ENCODE measurements at places on chromosomes 7 and 10.

GRCh38 chr7:90345595-90346335, 751 bp upstream of the GTPBP10 start:
- DNase-seq = peak; percentile 57

DNA sequence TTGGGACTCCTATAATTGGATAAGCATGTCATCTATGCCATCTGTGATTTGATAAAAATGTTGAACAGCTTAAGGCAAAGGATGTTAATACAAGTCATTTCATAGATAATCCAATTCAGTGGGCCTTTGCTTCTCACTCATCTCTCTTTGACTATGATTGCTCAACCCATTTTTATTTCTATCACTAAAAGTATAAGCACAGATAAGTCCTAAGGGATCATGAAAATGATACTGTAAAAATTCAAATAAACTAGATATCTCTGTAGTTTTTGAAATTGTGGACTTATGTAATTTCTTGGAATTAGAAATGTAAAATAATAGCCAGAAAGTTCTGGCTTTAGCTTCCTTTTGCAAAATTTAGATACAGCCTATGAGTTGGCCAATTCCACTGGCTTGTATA, 440.3 kb downstream of the POM121L12 start:
- no peak for DNase-seq

- no peak for DNase-seq
Observed at GRCh38 chr10:46550076-46550790, 6.2 kb downstream of the GPRIN2 start.

- DNase-seq = no peak
Observed at GRCh38 chr7:132351954-132352499, 224.2 kb downstream of the PLXNA4 start.

GRCh38 chr7:112985377-112985987, 101.1 kb downstream of the GPR85 start:
- no peak for DNase-seq

GRCh38 chr7:32385316-32385956, 104.7 kb downstream of the LSM5 start:
- DNase-seq = no peak

DNA sequence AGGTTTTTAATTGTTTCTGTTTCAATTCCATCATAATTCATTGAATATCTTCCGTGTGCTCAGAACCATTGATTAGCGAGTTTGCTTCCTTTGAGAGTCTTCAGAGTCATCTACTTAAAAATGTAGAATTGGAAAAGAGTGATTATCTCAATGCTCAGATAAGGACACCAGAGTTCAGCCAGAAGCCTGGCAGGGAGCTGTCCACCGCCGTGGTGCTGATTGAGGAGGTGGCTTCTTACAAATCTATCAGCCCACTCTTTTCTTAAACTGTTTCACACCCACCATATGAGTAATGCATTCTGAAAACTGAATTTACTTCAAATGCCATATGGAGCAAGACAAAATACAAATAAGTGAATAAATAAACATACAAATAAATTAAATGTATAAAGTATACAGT, 79.3 kb downstream of the INSYN2A start:
- no peak for DNase-seq

GRCh38 chr10:131816941-131817700, 83.7 kb upstream of the PPP2R2D start:
- DNase-seq = no peak

GRCh38 chr7:157538321-157538720, 201.5 kb downstream of the DNAJB6 start:
- no peak for DNase-seq

- DNase-seq = no peak
Observed at GRCh38 chr7:23873306-23873705, 163.3 kb downstream of the STK31 start.

- DNase-seq = peak; percentile 30
Observed at GRCh38 chr10:27153845-27154193, 365 bp downstream of the YME1L1 start.

DNA sequence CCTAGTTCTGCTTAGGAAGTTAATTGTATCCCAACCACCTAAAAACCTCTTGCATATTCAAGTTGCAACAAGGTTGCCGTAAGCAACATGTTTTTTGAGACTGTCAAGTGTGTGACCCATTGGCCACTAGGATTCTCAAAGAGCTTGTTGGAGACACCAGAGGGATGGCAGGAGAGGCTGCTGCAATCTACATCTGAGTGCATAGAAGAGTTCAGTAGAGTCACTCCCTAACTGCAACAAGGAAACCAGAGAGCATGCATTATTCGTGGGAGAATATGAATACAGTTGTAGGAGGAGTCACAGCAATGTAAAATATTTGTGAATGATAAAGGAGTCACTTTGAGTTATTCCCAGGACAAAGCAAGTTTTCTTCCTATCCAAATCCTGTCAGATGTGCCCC, 538.6 kb downstream of the TNS3 start:
- DNase-seq = no peak

- DNase-seq = peak; percentile 20
Observed at GRCh38 chr7:66505531-66506451, 122.9 kb upstream of the KCTD7 start.

DNA sequence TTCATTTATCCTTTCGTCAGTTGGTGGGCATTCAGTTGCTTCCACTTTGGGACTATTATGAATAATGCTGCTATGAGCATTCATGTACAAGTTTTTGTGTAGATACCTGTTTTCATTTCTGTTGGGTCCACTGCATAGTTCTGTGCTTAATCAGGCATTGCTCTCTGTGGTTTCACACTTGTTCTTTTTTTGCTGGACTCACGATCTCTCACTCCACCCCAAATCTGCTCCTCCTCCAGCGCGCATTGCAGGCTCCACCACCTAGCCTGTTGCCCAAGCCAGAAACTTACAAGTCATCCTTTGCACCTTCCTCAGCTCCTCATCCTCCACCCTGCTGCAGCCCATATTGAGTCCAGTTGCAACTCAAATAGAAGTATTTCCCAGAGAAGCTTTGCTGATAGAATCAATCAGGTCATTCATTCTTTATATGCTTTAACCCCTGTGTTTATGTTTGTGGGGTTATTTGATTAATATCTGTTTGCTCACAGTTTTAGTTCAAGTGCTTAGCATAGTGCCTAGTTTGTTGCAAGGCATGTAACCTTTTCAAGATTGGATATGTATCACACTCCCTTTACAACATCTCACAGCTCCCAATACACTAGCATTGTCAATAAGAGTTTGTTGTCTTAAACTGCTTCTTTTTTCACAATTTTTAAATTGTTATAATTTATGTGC, 16.6 kb upstream of the AFAP1L2 start:
- no peak for DNase-seq

- no peak for DNase-seq
Observed at GRCh38 chr10:77798940-77799339, 127.6 kb downstream of the DLG5 start.

- DNase-seq = no peak
Observed at GRCh38 chr10:100020886-100021253, 11.1 kb upstream of the DNMBP start.

DNA sequence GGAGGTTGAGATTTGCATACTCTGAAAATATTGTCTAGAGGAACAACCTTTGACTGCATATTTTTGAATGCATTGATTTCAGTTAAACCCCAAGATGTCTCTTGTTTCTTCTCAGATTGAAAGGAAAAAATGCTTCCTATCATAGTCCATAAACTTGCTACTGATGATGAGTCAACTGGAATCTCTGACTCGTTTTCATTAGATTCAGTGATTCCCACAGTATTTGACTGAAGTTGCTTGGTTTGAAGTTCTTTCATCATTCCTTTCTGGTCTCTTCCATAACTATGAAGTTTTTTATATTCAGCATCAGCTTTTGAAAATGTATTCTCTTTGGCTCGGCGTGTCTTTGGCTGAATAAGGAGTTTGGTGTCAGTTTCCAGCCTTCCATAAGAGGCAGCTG, 10.7 kb downstream of the PEX1 start:
- no peak for DNase-seq

DNA sequence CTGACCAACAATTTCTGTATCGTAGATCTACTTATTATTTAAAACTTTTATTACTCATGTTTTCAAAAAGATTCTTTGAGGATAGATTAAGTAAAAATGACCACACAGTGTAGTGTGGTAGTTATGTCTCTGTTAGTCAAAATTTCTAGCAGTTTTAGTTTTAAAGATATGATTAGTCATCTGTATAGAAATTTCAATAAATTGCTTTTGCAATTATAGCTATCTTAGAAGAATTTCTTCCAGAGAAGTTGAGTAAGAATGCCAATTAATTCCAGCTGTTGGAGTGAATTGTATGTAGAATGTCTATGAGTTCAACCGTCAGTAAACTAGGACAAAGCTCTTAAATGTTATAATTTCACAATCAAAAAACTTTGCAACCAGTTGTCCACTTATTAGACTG, 229.7 kb downstream of the CDK14 start:
- no peak for DNase-seq

DNA sequence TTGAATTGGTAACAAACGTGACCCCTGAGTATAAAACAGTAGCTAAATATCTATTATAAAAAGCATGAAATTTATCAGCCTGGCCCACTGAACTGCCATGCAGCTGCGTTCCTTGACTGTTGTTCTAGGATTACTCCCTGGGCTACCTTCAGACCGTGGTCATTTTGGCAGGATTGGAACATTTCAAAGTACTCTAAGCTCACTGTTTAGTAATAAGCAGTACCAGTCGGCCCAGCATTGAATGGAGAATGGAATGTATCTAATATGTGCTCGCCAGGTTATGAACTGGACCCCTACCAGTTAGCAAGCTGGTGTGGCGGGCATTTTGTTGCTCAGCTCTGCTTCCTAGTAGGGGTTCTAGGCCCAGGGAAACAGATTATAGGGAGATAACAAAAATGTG, 112.2 kb downstream of the SEMA3C start:
- DNase-seq = no peak

DNA sequence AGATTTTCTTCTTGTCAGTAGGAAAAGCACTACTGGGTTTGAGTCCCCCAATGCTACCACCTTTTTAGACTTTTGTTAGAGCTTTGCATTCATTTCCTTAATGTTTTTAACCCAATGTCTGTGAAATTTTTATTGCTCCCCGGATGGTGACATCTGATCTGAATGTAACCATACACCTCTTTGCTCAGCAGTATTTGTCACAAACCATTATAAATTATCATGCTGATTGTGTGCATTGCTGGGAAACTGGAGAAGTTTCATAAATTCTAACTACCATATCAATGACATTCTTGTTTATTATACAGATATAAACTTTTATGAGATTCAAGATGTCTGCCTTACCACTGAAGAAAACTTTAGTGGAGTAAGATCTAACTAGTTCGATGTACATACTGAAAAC, 8.5 kb downstream of the NRP1 start:
- DNase-seq = no peak

- no peak for DNase-seq
Observed at GRCh38 chr7:157585113-157585861, 248.5 kb downstream of the DNAJB6 start.
